ENCODE measurements at places on chromosomes 2 and 18.

DNA sequence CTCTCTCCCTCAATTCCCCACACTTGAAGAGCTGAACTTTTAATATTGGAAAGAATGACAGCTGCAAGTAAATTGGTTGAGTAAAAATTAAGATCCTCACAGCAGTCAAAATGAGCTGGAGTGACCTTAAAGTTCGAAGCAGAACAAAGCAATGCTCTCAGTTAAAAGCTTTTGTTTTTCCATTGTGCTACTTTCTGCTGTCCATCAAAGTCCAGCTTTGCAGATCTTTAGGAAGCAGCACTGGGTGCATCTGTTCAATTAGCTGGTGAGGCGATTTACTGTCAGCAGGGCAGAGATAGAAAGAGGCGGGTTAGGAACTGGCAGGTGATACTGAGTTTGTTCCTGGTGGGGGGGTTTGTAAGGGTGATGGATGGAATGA is 834.8 kb downstream of the CPS1 start:
- no peak for DNase-seq

DNA sequence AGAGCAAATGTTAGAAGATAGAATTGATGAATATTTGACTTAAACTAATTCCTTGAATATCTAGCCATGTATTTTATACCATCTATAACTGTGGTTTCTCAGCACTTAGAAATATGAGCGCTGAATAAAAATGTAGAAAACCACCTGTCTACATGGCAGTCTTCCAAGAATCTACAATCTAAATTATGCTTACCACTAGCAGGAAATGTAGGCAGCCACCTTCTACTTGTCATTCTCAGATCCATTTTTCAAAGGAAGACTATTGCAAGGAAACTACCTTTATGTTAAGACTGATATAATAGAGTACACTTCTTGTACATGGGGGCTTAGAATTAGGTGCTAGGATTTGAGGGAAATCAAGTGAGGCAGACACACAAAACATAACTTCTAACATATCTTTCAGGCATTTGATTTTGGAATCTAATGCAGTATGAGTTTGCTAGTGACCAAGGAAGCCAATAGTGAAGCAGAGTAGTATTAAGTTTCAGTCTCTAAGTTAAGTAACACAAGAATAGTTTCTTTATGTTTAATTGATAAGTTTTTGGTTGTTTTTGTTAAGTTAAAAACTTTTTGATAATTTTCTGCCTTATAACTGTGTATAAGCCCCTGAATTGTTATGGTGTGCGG is 175.9 kb upstream of the ITGA4 start:
- DNase-seq, result no peak

GRCh38 chr2:39408351-39409136 is 28.5 kb downstream of the MAP4K3 start:
- DNase-seq, result no peak

GRCh38 chr2:211881449-211881848 is 657.2 kb downstream of the ERBB4 start:
- no peak for DNase-seq

DNA sequence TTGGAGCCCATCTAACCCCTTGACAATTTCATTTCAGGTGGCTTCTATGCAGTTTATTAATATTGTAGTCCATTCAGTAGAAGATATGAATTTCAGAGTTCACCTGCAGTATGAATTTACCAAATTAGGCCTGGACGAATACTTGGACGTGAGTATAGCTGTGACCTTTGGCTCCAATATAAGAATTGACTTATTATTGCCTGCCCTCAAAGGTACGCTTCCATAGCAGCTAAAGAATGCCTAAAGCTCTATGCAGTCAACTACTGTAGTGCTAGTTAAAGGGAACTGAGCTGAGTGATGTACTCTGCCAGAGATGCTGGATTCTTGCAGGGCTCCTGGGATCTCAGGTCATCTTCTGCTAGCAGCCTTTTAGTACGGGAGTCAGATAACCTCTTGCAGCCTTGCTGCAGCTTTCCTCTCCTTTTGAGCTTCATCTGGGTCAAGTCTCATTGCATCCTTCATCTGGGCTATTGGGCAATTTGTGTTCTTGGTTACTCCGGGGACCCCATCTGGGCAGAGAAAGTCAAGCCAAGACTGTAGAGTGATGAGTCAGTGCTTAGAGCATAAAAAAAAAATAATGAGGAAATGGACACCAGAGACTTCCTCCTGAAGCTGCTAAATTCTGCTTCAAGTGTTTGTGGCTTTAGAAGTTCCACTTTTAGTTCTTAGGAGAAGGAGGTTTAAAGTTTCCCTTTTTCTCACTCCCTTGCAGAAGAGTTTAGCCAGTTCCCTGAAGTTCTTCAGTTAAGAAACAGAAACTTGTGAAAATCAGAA is 105.6 kb downstream of the PRPF40A start:
- no peak for DNase-seq

DNA sequence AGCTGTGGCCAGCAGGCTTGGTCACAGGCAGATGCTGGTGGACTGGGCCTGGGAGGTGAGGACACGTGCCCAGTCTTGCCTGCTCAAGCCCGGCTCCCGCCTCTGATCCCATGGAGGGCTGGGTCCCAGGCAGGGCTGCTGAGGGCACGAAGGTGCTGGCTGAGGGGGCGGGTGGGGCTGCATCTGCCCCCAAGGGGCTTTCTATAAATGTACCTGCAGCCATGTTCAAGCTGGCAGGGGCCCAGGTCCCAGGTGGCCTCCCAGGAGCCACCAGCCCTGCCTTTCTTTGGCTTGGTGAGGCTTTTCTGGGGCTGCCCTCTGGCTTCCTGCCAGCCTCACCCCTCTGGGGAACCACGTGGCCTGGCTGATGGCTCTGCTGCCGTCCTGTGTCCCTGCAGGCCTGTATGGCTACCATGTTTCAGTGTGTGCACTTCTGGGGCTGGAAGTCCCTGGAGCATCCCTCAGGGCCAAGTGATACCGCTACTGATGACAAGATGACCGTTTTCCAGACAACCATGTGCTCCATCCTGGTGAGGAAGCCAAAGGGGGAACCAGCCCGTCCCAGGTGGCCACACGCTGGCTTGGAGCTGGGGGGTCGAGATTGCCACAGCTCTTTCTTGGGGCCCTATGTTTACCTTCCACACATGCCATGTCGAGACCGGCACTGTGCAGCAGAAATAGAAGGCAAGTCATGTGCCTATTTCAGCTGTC is 23.2 kb downstream of the HJURP start:
- DNase-seq, result no peak
